Activated CD4-positive, alpha-beta T cell treated with anti-CD3 and anti-CD28 coated beads for 24 hours (primary cell): ENCODE measurements at places on chromosomes 7 and 10.

- no peak for DNase-seq
These were observed 100.1 kb downstream of the HIP1 start for GRCh38 chr7:75638594-75639070.

GRCh38 chr10:17240096-17240495 lies 12.1 kb downstream of the VIM start:
- DNase-seq = no peak

- no peak for DNase-seq
These were observed 185.4 kb downstream of the IPMK start for GRCh38 chr10:58082248-58082647.

GRCh38 chr7:27782849-27783248 lies 42.9 kb downstream of the TAX1BP1 start:
- DNase-seq = no peak

- DNase-seq = no peak
These were observed 61.6 kb downstream of the GRK5 start for GRCh38 chr10:119268871-119269506.

GRCh38 chr7:1386623-1387220 lies 72.5 kb downstream of the MICALL2 start:
- DNase-seq = no peak

- DNase-seq = no peak
These were observed 258.0 kb downstream of the CELF2 start for GRCh38 chr10:11275651-11276050.

DNA sequence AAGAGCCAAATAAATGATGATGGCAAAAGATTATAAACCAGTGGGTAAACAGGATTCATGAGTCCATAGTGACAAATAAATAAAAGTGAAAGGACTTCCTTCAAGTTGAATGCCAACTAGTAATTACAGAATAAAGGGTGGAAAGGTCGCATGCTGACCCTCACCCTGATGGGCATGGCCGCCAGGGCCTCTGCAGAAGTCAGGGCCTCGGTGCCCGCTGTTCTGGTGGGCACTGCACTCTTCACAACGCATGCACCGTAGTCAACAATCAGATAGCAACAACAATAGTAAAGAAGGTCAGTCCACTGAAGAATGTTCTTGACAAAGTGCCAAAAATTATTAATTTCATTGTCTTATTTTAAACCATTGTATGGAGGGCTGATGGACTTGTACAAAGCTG lies 123.2 kb upstream of the LANCL2 start:
- no peak for DNase-seq

- no peak for DNase-seq
These were observed 167.0 kb downstream of the SFMBT2 start for GRCh38 chr10:7243873-7244272.

GRCh38 chr10:64648915-64649314 lies 1127.7 kb downstream of the REEP3 start:
- no peak for DNase-seq

- no peak for DNase-seq
These were observed 16.0 kb downstream of the CCDC71L start for GRCh38 chr7:106644999-106645398.

- no peak for DNase-seq
These were observed 19.2 kb upstream of the PRKAG2 start for GRCh38 chr7:151896086-151896485.

DNA sequence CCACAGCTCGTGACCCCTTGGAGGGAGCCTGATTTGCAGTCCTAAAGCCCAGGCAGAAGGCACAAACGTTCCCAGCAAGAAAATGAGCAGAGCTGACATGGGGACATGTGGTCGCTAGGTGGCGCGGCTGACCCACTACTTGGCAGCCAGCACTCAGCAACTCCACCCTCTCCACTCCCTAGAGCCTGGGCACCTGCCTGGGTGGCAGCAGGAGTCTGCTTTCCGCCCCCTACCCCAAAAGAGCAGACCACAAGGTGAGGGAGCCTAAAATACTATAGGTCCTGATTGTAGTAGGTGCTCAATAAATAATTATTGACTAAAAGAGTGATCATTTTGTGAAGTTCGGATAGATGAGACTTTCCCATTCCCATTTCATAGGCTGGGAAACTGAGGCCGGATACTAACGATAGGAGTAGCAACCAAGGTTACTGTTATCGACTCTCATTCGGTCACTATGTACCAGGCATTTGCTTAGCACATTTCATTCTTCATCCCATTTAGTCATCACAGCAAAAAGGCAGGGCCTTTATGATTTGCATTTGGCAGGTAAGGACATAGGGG lies 57.4 kb downstream of the NEUROG3 start:
- DNase-seq = peak; percentile 75

DNA sequence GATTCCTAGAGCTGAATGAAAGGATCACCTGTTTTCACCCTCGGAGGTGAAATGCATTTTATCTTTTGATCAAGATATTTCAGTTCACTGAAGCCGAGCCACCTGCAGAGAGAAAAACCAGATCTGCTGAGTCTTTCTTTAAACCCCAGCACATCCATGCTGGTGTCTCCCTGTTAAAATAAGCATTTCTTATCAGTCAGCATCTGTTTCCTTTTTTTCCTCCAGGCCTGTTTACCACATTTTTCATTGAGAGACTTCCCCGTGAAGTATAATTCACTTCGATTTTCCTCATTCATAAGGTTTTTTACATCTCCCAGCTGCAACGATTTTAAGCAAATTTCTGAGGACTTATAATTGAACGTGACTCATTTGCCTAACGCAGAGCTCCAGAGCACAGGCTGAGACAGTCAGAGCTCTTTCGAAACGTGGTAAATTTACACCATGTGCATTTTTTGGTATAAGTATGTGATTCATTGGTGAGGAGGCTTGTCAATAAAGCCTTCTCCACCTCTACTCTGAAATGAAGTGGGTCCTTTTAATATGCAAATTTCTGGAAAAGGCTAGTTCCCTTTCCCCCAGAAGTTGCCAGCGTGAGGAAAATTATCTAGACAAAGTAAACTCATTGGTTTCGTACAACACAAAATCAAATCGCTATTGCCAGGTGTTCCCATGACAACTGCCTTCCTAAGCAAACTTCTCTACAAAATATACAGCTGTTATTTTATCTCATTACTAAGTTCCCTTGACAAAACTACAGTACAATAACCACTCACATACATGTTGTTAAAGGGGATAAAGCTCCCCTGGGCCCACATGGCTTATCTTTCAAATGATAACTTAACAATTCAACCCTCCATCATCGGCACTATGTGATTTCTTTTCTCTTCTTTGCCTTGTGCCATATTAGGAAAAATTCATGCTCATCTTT lies 374.8 kb upstream of the AKR1E2 start:
- DNase-seq = no peak

GRCh38 chr10:57664815-57665214 lies 602.9 kb downstream of the IPMK start:
- no peak for DNase-seq
